ENCODE measurements at places on chromosomes 1 and 21.

DNA sequence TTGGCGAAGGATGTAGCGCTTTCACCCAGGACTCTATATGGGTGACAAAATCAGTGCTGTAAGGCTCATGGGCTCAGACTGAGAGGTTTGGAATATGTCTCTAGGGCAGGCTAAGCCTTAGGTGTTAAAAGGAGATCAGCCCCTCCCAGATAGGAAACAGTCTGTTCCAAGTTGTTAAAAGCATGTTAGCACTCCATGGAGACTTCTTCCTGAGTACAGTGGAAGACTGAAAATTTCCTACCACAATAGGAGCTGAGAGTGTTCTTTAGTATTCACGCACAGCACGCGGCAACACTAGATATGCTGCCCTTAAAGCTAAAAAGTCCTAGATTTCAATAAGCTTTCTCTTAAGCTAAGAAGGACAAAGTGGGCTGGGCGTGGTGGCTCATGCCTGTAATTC is 122.1 kb downstream of the TRABD2B start:
- no peak for DNase-seq

- no peak for DNase-seq
These were observed 2.1 kb downstream of the ETV3 start for GRCh38 chr1:157136133-157136532.

GRCh38 chr1:193451606-193452005 is 265.2 kb upstream of the B3GALT2 start:
- no peak for DNase-seq

DNA sequence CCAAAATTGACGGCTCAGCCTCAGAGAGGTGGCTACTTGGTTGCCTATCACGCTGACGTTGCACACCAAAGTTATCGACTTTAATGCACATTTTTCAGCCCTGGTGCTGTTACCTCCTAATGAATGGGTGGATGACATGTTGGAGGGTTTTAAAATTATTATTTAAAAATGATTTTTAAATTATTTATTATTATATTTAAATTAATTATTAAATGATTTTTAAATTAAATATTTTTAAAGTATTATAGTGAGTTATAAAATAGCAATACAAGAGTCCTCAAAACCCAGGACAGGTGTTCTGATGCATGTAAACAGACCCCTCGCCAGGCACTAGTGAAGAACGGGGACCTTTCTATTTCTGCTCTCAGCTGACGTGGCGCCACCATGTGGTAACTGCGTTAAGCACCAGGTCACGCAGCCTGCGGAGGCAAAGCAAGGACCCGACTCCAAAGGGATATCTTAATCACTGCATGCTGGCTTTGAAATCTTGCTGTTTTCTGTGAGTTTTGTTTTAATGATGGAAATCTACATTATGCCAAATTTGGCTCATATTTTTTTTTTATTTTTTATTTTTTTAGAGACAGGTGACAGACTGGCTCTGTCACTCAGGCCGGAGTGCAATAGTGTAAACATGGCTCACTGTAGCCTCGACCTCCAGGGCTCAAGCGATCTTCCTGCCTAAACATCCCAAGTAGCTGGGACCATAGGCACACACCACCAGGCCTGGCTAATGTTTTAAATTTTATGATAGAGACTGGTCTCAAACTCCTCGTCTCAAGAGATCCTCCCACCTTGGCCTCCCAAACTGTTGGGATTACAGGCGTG is 22.6 kb downstream of the CASP9 start:
- peak; percentile 15 for DNase-seq

- no peak for DNase-seq
These were observed 41.3 kb downstream of the PLPPR4 start for GRCh38 chr1:99305626-99306025.

DNA sequence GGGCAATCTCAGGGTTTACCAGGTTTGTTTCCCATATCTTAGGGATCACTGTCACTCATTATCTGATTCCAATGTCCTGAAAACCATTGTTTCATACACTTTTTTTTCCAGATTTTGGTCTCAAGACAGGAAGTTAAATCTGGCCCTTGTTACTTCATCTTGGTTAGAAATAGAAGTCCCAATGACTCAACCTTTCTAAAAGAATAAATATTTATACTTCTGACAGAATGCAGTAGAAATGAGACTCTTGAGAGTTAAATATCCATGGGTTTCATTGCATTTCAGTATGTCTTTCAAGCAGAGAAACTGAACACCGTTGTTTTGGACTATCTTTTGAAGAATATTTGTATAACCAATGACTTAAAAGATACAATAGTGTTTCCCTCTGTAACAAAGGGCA is 19.8 kb upstream of the VCAM1 start:
- no peak for DNase-seq

DNA sequence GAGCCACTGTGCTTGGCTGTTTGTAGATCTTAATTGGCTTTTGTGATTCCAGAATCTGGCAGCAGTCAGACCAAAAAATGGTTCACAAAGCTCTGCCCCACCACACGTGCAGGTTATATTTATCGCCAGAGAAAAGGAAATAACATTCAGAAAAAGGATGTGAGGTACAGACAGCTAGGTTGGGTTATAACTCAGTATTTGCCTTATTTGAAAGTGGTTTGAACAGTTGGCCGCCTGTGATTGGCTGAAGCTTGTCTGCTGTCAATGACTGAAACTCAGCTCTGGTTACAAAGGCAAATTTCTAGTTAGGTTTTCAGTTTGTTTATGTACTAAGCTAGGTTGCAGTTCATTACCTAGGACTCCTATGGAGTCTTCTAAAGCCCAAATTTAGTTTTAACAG is 9.6 kb downstream of the SH3BGR start:
- DNase-seq: no peak

DNA sequence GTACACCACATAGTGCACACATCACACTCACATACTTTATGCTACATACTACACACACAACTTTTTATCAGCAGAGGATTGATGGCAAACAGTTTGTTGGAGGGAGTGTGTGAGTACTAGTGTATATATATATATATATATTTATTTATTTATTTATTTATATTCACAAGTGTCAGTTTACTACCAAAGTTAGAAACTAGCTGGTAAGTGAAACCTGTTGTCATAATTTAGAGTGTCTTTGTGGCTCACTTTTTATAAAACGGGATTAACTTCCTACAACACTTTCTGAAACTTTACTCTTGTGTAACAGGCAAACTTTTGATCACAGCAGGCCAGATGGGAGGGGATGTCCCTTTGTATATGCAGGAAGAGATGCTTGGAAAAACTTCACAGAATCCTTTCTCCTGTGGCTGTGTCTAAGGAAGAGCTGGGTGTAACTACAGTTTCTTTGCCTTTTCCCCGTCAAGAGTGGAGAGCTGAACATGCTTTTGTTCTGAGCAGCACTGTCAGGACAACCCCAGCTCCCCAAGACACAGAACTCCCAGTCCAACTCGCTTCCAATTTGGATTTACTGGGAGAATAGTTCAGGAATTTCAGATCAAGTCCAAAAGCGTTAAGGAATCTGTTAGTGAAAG is 1.9 kb upstream of the SAMD13 start:
- DNase-seq: no peak

DNA sequence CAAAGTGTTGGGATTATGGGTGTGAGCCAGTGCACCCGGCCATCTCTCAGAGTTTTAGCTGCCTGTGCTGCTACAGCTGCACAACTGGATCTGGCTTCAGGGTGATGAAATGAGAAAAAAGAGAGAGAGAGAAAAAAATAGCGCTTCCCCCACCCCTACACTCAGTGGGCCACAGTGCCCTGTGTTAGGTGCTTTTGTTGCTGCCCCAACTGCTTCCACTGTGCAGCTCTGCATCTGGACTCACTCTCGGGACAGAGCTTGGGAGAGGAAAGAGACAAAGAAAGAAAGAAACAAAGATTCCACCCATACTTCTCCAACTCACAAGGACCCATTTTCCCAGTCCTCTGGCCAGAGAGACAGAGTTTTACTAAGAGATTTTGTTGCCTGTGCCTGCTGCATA is 50.4 kb downstream of the INAVA start:
- DNase-seq: no peak

- DNase-seq: no peak
These were observed 9.5 kb downstream of the SH3BP5L start for GRCh38 chr1:248816042-248816851.

DNA sequence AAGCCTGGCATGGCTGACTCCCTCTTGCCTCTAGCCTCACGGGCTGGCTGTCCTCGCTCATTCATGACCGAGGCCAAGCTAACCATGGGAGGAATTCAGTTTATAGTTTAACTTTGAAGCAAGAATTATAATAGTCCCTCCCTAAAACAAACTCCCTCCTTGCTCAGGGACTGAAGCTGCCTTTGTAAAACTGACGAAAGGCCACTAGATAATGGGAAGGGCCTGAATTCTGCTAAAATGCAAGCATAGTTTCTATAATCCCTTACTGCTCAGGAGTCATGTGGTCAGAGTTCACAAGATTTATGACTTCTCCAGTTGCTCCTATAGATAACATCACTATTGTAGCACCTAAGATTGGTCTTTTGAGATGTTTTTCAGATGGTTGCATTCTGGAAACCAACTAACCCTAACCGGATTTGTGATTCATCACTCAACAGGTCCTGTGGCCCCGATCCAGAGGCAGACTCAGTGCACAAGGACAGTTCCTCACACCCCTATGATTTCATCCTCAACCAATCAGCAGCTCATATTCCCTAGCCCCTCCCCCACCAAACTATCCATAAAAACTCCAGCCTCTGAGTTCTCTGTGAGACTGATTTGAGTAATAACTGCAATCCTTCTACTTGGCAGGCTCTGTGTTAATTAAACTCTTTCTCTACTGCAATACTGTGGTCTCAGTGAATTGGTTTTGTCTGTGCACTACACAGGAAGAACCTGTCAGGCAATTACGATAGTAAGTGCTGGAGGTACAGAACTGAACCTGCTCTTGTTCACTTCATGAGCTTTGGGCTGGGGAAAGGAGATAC is 26.4 kb downstream of the HHIPL2 start:
- DNase-seq: no peak

DNA sequence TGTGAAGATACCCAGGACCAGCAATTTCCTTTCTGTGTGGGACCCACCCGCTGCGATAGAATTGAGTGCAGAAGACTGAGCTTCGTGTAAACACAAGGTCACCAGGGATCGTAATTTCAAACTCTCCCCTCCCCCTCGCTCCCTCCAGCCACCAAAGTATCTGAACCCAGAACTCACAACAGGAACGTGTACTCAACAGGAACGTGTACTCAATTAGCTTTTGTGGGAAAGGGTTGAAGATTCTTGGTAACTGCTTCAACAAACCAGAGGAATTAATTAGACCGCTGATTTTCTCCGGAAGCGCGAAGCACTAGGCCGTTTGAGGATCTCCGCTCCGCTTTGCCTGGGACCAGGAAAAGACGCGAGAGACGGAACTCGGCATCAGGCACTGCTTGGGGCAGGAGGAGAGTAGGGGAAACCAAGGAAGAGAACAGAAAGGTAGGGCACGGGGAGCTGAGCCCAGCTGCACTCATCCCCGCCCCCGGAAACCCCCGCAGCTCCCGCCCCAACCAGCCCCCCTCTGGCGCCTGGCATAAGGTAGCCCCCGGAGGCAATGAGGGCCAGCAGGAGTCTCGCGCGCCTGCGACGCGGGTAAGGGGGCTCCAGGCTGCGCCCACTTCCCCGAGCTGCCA is 453 bp downstream of the DRAM2 start:
- peak; percentile 58 for DNase-seq

- DNase-seq: no peak
These were observed 357.1 kb downstream of the DISC1 start for GRCh38 chr1:231983588-231984193.

DNA sequence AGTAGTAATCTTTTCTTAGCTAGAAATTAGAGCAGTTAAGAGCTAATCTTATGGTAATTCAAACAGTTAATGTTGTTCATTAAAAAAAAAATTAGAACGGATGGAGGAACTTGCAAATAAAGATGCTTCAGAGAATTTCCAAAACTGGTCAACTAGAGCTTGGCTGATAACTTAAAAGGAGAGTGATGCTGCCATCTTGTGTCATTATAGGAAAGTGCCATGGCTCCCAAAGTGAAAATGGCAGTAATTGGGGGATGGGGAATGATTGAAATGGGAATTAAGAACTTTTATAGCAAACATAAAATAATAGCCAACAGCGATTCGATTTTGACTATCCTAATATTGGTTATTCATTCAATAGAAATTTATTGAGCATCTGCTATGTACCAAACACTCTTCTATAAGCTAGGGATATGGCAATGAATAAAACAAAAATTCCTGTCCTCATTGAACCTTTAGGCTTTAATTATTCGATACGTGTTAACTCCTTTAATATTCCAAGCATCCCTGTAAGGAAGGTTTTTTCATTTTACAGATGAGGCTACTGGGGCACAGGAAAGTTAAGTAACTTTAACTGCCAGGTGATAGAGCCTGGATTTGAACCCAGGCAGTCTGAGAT is 5.7 kb upstream of the PLPP3 start:
- peak; percentile 65 for DNase-seq

DNA sequence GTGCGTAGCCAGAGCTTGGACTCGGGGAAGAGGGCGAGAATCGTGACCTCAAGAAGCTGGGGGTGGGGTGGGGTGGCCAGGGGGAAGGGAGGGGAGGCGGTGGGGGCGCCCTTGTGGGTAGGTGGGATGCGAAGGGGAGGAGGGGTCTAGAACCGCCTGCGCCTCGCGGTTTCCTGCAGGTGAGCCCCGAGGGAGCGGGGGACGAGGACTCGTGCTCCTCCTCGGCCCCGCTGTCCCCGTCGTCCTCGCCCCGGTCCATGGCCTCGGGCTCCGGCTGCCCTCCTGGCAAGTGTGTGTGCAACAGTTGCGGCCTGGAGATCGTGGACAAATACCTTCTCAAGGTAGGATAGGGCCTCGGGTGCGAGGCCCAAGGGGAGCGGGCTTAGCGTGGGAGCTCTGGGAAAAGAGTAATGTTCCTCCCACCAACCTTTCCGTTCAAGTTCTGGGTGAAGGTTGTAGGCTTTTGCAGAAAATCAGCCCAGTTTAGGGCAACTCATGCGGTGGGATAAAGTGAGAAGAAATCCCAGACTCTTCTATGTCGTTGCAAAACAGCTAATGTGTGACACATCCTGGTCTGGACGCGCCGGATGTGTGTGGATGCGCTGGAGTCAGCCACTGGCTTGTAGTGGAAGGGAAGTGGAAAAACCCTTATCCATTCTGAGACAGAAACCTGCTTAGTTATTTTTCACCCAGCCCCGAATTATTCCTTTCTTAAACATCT is 2.9 kb downstream of the LHX8 start:
- DNase-seq: no peak

GRCh38 chr1:116874733-116875249 is 34.9 kb upstream of the PTGFRN start:
- no peak for DNase-seq

Data from bone marrow (tissue), 2 donors.